Bronchus fibroblast of lung (primary cell): ENCODE measurements at places on chromosomes 5 and 9. TPM values are rescaled to one million over a fixed set of nuclear protein-coding genes. Genes with fewer than 3 reads are reported as not detected.

The CWC27 gene
- total RNA-seq, result 10.3 TPM in 2 replicates

The NSG2 gene
- total RNA-seq, result not detected in 2 replicates

The ERMP1 gene
- total RNA-seq, result 4.0 and 5.0 TPM in 2 replicates

The DNAH5 gene
- 0.67 and 1.2 TPM in 2 replicates for total RNA-seq

The PCDHGA7 gene
- total RNA-seq, result 0.50 and 0.89 TPM in 2 replicates

The TRPM6 gene
- under 0.01 TPM in 2 replicates for total RNA-seq

The C9orf50 gene
- 0.50 TPM in 1 of 2 replicates, not detected in the other for total RNA-seq

The FBXL7 gene
- 6.7 and 6.8 TPM in 2 replicates for total RNA-seq

The GABBR2 gene
- total RNA-seq, result 4.0 and 5.4 TPM in 2 replicates

The PHF24 gene
- 0.17 and 0.74 TPM in 2 replicates for total RNA-seq

The KYAT1 gene
- 10.8 and 14.7 TPM in 2 replicates for total RNA-seq

The SPATA31A5 gene
- not detected in 2 replicates for total RNA-seq

The OR1J2 gene
- not detected in 2 replicates for total RNA-seq

The SPINK4 gene
- total RNA-seq, result not detected in 2 replicates

The GRM6 gene
- total RNA-seq, result not detected in 2 replicates

The HINT2 gene
- total RNA-seq, result 31.3 and 46.1 TPM in 2 replicates

The LHX2 gene
- total RNA-seq, result 0.15 TPM in 1 of 2 replicates, not detected in the other

The PAPPA gene
- 11.1 and 11.3 TPM in 2 replicates for total RNA-seq

The SRD5A1 gene
- total RNA-seq, result 9.1 and 14.1 TPM in 2 replicates

The WDR31 gene
- total RNA-seq, result 0.67 and 0.74 TPM in 2 replicates

The ITGA2 gene
- 4.8 and 5.5 TPM in 2 replicates for total RNA-seq

The C9 gene
- total RNA-seq, result not detected in 2 replicates

The PAEP gene
- not detected in 2 replicates for total RNA-seq

The CDKN2B gene
- 9.6 and 10.4 TPM in 2 replicates for total RNA-seq

The IL5 gene
- total RNA-seq, result not detected in 2 replicates

The PCDHA12 gene
- not detected in 2 replicates for total RNA-seq
